T-helper 17 cell (primary cell): ENCODE measurements at places on chromosomes 16 and 17.
A peak's percentile ranks its signal among the peaks of the same experiment; 100 is the strongest.

DNA sequence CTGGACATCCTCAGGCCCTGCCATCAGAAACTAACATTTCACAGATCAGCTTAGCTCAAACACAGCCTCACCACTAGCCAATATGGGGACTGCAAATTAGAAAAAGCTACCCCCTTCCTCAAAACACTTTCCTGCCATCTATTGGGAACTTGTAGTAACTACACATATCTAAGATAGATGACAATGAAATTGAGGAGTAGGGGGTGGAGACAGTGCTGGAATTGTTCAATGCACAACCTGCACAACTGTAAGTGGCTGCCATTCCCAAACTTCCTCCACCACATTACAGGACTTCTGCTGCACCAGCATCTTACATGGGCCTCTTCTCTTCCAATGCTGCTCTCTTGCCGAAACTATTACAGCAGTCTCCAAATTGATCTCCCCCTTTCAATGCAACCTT is 21.9 kb downstream of the AIPL1 start:
- DNase-seq, result no peak

GRCh38 chr17:43579566-43580140 is 33.5 kb upstream of the ETV4 start:
- no peak for DNase-seq

DNA sequence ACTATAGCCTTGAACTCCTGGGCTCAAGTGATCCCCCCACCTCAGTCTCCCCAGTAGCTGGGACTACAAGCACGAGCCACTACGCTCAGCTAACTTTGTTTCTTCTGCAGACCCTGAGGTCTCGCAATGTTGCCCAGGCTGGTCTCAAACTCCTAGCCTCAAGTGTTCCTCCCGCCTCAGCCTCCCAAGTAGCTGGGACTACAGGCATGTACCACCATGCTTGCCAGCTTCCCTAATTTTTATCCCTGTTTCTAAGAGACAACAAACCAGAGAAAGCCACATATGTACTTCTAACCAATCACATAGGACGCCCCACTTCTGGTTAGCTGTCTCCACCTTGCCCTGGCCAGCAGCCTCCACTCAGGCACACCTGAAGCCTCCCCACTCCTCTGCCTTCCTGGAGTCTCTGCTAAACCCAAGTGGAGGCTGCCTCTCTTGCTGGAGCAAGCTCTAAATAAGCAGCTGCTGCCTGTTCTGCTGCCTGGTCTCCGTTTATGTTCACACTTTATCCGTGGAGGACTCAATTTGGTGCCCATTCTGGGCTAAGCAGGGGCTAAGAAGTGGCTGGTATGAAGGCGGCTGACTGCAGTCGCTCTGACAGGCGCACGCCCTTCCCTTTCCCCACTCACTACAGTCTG is 24.7 kb downstream of the NSMCE1 start:
- DNase-seq, result no peak

DNA sequence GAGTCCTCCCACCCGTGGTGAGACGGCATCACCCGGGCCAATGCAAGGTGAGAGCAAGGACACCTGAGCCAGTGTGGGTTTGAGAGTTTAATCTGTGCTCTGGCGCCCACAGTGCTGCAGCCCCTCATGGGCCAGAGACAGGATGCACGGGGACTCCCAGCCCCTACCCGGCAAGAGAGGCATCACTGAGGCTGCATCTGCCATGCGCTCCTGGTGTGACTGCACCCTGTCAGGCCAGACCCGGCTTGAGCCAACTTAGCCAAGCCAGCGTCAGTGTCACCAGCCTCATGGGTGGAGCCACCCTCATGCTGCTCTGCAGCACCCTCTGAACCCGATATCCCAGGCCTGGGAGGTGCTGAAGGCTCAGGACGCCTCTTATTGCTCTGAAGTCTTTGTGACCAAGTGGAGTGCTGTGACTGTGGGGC is 1.3 kb upstream of the BRICD5 start:
- DNase-seq, result no peak

DNA sequence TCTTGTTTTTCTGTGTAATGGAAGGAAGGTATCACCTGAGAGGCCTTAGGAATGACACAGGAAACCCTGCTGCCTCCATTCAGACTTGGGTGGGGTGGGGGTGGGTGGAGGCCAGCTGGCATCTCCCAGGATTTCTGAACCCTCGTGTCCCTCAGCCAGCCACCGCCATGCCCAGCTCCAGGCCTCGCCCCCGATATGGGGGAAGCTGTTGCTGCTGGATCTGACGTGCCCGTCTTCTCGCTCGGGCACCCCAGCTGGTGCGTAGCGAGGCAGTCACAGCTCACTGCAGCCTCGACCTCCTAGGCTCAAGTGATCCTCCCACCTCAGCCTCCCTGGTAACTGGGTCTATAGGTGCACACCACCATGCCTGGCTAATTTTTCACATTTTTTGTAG is 220.0 kb upstream of the CHMP6 start:
- no peak for DNase-seq

GRCh38 chr17:19755821-19756510 is 7.9 kb upstream of the ALDH3A1 start:
- DNase-seq, result no peak

DNA sequence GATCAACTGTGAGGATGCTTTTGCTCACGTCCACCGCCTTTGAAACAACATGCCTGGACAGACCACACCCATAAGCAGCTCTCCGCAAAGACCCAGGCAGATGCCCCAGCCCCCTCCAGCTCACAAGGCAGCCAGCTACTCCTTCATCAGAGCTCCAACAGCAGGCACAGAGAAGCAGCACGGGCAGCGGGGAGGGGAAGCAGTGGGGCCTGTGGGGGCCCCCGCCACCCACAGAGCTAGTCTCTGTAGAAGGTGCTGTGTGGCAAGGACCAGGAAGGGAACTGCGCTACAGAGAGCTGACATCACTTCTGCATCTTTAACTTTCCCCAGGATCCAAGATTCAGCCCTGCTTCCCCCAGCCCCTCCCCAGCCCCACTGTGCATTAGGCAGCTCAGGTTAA is 10.0 kb upstream of the SCNN1G start:
- DNase-seq, result no peak

DNA sequence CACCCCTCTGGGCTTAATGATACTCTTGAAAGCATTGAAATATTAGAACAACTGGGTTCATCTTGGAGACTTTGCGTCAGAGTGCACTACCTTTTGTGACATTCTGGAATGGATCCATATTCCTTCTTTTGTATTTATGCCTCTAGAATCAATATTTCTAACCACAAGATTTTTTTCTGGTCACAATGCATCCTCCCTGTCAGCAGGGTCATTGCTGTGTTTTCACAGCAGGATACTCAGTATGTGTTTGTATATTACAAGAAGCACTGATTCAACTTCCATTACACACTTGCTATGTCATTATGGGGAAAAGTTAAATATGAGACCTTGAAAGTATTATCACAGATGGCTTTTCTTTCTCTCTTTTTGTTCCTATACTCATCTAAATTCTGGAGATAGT is 370.0 kb downstream of the HS3ST3B1 start:
- DNase-seq, result no peak

GRCh38 chr16:49462989-49463371 is 89.4 kb downstream of the C16orf78 start:
- DNase-seq, result no peak

- no peak for DNase-seq
Measured at GRCh38 chr16:1054660-1055556, 17.6 kb upstream of the SSTR5 start.

DNA sequence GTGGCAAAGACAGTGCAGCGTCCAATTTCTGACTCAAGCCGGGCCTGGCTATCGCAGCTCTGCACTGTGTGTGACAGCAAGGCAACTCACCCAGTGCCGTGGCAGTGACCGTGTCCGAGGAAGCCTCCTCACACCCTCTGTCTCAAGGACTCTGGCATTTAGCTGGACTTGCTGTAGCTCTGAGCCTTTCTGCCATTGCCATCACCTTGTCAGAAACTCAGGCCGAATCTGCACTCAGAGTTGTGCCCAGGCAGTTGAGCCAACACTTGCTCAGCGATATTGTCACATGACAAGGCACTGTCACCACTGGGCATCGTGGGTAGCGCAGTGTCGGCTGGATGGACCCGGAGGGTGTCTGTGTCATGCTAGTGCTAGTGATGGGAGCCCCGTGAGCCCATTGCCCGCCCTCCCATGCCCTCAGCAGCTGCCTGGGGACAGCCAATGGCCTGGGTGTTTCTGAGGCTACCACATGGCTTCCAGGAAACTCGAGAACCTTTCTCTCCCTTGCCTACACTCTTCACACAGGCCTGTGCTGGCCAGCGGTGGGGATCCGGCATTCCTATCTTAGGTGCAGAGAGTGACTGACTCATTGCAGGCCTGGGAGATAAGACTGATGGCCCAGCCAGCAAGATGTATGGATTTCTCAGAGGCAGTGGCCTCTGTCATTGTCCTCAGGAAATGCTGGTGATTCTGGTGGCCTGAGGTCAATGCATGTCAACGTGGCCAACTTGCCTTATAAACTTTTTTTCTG is 22.1 kb upstream of the STH start:
- no peak for DNase-seq

DNA sequence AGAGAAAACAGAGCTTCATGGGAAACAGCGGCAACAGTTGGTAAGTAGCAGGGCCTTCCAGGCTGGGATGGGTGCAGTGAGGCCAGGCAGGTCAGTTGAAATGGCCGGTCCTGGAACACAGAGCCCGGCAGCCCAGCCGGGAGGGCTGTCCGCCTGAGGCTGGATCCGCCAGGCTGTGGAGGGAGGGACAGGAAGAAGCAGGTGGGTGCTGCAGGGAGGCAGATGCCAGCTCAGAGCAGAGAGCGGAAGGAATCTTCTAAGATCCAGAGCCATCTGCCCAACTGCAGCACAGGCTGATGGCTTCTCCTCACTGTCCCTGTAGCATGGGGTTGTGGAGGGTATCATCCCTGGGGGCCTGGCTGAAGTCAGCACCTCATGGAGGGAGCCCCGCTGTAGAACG is 599 bp downstream of the RNF112 start:
- no peak for DNase-seq

- DNase-seq, result no peak
Measured at GRCh38 chr17:31390748-31391495, 553 bp upstream of the RAB11FIP4 start.

GRCh38 chr17:8192070-8192815 is 2.3 kb upstream of the BORCS6 start:
- DNase-seq, result peak; percentile 33

DNA sequence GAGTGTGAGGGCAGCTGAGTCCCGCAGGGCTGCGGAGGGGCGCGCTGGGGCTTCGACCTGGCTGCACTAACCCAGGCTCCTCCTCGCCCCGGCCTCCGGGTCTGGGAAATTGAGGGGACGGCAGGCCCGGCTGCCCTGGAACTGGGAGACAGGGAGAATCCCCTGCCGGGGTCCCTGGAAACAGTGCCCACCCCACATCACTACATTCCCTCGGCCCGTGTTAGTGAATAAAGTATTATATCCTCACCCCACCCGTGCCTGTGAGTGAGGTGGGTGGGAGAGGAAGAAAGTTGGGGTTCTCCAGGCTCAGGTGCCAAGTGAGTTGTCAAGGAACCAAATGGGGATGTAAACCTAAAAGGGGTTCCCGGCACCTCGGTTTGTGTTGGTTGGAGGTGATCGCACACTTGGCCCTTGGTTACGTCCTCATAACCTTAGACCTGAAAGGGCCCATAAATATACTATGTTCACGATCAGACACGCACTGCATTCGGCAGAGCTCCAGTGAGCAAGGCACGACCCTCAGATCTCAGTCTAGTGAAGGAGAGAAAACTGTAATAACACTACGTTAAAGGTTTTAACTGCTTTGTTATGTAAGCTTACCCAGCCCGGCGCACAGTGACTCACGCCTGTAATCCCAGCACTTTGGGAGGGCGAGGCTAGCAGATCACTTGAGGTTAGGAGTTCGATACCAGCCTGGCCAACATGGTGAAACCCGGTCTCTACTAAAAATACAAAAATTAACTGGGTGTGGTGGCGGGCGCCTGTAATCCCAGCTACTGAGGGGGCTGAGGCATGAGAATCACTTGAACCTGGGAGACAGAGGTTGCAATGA is 11.2 kb downstream of the ZNF771 start:
- DNase-seq, result no peak

GRCh38 chr16:31215287-31216162 is 1.4 kb downstream of the PYDC1 start:
- DNase-seq, result no peak

DNA sequence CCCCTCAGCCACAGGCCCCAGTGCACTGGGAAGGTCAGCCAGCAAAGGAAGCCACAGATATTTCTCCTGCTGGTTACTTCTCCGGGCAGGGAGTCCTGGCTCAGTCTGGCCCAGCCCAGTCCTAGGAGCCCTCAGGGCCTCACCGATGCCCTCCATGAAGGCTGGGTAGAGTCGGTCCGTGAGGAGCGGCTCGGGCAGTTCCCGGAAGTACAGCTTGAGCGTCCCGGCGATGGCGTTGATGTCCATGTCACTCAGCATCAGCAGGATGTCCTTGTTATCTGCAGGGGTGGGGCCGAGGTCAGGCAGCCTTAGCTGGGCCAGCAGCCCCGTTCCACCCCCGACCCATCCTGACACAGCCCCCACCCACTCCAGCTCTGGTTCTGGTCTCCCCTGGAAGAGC is 13.7 kb downstream of the TIMM22 start:
- no peak for DNase-seq

GRCh38 chr17:34874478-34874877 is 86.8 kb downstream of the CCT6B start:
- no peak for DNase-seq

DNA sequence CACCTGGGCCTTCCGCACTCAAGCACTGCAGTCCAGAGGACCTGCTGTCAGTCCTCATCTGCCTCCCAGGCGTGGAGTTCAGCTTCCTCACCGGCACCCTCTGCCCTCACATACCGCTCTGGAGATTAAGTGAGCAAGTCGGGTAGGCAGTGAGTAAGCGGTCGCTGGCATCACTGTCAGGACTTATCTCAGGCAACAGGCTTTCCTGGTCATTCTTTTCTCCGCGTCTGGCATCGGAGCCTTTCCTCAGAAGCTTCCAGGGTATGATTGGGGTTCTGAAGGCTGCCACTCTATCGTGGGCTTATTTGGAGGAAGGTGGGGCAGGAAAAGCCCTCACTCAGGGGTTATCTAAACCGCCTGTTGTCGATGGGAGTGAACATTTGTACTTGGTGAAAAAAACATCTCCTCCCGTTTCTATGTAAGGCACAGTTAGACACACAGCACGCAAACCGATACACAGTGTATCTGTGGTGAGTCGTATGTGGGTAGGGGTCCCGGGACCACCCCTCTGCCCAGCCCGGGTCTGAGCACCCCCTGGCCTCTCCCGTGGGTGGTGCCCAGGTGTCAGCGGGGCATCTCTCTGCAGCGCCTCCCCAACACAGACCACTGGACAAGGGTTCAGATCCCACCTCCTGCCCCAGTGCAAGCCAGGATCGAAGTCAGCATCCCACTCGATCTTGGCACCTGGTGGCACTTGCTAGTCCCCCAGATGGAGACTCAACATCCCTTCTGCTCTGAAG is 92.5 kb upstream of the PLCG2 start:
- DNase-seq, result no peak

GRCh38 chr17:71983828-71984227 is 137.0 kb upstream of the SOX9 start:
- DNase-seq, result no peak

DNA sequence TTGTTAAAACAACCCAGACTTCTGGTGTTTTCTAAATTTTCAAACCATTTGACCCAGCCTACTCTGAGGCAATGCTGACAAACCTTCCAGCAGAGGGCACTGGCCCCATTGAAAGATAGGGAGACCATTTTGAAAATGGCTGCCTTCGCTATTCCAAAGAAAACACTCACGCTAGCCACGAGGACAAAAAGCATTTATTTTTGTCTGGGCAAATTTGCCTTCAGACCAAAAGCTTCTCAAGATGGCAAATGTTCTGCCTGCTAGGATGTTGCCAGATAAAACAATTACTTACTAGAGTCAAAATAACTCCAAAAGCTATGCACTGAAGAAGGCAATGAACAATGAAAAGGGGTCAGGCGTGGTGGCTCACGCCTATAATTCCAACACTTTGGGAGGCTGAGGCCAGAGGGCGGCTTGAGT is 296.7 kb upstream of the IRX5 start:
- DNase-seq, result no peak

GRCh38 chr17:80254396-80255251 is 6.0 kb upstream of the RNF213 start:
- DNase-seq, result no peak
